ENCODE measurements at places on chromosomes 7 and 10. TPM values are rescaled to one million over a fixed set of nuclear protein-coding genes. Genes with fewer than 3 reads are reported as not detected.

MCM10 gene
- not detected for polyA plus RNA-seq

FAM13C gene
- polyA plus RNA-seq, result not detected

SRGN gene
- 65.1 TPM for polyA plus RNA-seq

PPP1R3C gene
- not detected for polyA plus RNA-seq

NXPH1 gene
- not detected for polyA plus RNA-seq

NEUROG3 gene
- polyA plus RNA-seq, result not detected

PLEKHS1 gene
- polyA plus RNA-seq, result not detected

LIPK gene
- polyA plus RNA-seq, result not detected

ASAH2B gene
- 0.61 TPM for polyA plus RNA-seq

TRPV5 gene
- polyA plus RNA-seq, result not detected

ZNF239 gene
- polyA plus RNA-seq, result 1.5 TPM

BTRC gene
- 8.3 TPM for polyA plus RNA-seq

AKR1C8 gene
- not detected for polyA plus RNA-seq

VSTM2A gene
- not detected for polyA plus RNA-seq

LRMDA gene
- not detected for polyA plus RNA-seq

DNAJC12 gene
- not detected for polyA plus RNA-seq

OR6B1 gene
- polyA plus RNA-seq, result not detected
